ENCODE measurements at places on chromosomes 2 and 18.

DNA sequence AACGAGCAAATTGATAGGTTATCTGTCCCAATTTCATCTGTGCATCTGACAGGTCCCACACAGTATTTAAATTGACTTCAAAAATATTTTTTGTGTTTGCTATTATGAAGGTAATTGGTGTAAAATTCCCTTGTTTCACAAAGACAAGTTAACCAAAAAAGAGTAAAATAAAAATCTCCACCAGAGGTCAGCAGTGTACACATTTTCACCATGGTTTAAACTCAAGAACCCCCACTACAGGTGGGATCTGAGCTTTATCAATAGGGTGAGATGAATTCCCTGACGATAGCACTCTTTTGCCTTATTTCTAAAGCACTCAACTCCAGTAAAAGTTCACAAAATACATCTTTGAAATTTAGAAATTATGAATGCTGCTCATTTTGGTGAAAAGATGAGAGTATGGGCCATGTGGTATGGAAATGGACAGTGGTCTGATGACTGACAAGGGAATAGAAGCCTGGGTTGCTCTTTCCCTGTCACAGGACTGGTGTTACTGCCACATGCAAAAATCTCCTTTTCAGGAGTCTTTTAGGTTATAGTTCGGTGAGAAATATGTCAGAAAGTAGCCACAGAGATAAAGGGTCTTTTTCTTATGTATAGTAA lies 68.0 kb downstream of the SERPINB8 start:
- no peak for DNase-seq

DNA sequence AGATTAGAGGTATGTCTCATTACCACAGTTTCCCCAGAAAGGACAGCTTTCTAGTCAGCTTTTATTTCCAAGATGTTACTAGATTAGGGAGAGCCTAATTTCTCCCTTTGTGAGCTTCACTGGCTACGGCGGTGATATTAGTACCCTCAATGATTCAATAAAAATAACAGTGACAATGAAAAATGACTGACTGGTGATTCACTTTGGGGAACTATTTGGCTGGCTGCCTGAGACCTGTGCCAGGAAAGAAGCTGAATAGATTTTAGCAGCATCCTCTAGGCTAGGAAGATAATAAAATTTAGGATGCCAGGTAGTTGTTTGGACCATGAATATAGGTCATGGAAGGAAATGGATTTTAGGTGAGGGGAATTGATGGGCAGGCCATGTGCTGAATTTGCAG lies 178.7 kb downstream of the FMNL2 start:
- DNase-seq, result no peak

DNA sequence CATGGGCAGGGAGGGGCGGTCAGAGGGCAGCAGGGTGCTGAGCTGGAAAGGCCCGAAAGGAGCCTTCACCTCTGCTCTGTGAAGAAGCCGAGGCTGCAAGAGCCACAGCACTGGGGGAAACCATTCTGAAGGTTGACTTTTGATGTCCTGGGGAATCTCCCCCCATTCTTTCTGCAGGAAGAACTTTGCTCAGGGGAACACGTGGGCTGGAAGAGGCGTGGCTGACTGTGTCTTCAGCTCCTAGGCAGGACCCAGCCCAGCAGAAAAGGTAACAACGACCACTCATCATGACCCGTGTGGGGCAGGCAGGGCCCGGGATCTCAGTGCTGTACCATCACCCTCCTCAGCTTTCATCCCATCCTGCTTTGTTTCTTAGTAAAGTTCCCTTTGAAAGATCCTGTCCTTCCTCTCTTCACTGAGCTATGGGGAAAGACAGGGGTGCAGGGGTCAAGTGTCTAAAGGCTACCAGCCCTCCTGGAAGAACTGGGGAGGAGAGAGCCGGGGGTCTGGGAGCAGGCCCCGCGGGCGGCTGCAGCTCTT lies 312.7 kb downstream of the CELF4 start:
- DNase-seq, result no peak

DNA sequence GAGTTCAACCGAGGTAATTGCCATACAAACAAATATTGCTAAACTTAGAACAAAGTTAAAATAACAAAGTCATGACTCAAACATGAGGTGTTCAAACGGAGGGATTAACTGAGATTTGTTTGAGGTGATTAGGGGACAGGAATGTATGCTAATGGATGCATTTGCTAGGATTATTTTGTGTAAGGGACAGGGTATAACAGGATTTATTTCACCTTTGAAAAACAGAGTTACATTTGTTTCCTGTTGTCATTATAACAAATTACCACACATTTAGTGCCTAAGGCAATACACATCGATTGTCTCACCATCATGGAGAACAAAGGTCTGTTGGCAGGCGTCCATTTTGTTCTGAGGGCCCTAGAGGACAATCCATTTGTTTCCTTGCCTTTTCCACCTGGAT lies 304.3 kb upstream of the CNTNAP5 start:
- DNase-seq, result no peak

DNA sequence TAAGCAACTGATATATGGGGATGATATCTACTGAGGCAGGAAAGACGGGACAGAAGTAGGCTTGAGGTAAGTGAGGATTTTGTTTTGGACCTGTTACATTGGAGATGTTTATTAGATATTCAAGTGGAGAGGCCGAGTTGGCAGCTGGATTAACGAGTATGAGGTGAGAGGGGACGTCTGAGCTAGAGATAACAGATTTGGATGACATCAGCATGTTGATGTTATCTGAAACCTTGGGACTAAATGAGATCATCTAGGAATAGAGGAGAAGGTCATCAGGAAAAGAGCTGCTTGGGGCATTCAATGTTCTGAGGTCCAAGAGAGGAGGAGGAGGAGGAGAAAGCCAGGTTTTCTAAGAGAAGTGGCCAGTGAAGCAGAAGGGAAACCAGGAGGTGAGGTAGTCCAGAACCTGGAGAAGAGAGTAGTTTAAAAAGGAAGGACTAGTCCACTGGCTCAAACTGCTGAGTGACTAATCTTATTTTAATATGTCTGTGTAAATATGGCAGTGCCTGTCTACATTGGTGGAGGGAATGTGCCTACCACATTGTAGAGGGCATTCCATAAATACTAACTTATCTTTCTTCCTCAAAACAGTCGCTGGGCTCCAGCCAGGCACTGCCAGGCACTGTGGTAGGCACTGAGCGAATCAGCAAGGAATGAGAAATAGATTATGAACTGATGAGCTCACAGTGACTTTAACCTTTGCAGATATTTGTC lies 488.3 kb downstream of the DLGAP1 start:
- peak; percentile 33 for DNase-seq

GRCh38 chr2:71336384-71336783 lies 4.8 kb downstream of the ZNF638 start:
- DNase-seq, result no peak

GRCh38 chr2:118312969-118313756 lies 224.9 kb downstream of the INSIG2 start:
- no peak for DNase-seq

- no peak for DNase-seq
These were observed 1075.2 kb upstream of the NRXN1 start for GRCh38 chr2:52107124-52107523.

DNA sequence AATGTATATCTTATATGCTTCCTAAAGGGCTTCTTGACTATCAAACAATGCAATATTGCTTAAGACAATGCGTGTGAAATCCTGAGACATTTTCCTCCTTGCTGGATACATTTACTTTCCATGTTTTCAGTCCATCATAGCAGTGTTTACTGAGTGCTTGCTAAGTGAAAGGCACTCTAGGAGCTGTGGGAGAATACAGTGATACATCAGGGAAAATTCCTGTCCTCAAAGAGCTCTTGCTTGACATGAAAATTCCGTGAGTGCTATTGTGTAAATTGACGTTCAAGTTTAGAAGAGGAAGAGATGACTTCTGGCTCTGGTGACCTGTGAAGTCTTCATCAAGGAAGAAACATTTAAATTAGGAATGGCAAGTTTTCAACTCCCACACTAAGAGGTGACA lies 449.4 kb upstream of the SOX11 start:
- DNase-seq, result no peak

Data from AG09309 (cell line).